ENCODE measurements at places on chromosomes 13 and 19.

GRCh38 chr13:42221121-42221765 lies 50.7 kb upstream of the AKAP11 start:
- no peak for DNase-seq

DNA sequence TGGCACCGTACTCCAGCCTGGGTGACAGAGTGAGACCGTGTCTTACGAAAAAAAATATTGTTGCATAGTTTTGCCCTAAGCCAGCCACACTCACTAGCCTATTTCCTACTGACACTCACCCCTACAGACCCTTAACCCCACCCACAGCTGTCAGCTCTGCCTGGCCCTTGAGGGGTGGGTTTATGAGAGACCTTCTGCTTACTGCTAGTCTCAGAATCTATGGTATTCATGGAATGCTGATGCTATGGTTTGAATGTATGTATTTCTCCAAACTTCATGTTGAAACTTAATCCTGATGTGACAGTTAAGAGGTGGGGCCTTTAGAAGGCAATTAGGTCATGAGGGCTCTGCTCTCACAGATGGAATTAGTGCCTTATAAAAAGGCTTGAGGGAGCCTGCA lies 79.2 kb upstream of the LRCH1 start:
- no peak for DNase-seq

- DNase-seq, result no peak
These were observed 26.3 kb downstream of the CEBPA start for GRCh38 chr19:33275933-33276619.

DNA sequence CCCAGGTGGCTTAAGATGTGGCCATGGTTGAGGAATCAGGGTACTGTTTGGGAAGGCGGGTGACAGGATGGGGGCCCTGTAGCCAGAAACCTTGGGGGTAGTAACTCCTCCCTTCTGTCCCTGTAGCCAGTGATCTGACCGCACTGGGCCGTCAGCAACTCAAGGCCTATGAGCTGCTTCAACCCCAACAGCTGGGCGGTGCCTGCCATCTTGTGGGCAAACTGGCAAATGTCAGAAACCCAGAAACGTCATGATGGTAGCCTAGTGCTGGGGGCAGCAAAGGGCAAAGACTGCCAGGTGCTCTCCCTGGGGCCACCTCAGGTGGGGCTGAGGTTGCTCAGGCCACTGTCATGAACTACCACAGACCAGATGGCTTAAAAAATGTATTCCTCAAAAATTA lies 3.5 kb downstream of the COPE start:
- DNase-seq, result peak; percentile 41

GRCh38 chr19:38425810-38426466 lies at the start of gene RASGRP4:
Gene RASGRP4, minus strand, starts transcription at chr19:38426219. Its CDS starts 128 bp downstream, at chr19:38426091.
- DNase-seq, result peak; percentile 49

- DNase-seq, result no peak
These were observed 406.3 kb downstream of the DCT start for GRCh38 chr13:94073007-94073744.

DNA sequence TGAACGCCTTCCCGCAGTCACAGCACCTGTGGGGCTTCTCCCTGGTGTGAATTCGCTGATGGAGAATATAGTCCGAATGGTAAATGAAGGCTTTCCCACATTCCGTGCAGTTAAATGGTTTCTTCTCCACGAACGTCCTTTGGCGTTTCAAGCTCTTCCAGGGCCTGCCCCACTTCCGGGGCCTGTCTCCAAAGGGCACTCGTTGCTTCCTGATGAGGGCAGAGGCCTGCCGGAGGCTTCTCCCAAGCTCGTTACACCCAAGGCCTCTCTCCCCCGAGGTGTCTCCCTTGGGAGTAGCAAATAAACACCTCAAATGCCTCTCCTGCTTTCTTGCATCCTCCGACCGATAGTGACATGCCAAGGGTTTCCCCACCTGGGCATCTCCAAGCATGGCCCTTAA lies 34.3 kb downstream of the ZNF473 start:
- no peak for DNase-seq

DNA sequence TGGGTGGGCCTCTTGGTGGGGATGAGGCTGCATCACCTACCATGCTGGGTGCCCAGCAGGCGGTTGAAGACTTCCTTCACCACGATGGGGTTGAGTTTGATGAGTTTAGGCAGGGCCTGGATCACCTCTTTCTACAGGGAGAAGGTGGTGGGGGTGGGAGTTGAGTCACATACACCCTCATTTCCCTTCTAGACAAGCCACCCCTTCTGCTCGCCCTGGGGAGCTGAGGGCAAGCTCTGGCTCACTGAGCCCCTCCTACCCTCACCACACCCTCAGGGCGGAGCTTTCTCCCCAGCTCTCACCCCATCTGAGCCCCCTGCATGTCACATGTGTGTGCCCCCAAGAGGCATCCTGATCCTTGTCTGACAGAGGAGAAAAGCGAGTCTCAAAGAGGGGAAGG lies 7.6 kb upstream of the RSPH6A start:
- no peak for DNase-seq

DNA sequence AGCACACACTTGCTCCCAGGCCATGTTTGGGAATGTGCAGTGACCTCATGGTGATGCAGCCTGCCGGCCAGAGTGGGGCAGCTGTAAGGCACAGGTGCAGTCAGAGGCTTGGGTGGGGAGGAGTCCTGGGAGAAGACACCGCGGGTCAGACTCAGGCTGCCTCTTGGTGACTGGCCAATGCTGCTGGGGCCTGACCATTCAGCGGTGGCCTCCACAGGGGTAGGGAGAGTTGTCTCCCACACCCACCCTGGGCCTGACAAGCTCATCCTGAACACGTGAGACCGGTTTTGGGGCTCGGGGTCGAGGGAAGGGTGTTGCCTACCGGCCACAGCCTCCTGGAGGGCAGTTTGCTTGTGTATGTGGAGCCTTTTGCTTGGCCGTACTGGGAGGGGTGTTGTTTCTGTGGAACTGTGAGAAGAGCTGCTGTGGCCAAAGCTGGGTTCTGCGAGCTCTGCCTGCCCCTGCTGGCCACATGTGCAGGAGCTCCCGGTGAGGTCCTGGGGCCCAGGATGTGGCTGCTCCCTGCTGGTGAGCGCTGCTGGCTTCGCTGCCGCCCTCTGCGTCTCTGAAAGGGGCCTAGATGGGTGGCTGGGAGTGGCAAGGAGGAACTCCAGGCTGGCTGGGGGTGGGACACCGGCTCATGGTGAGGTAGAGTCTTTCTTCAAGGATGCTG lies 22.1 kb downstream of the UPF1 start:
- DNase-seq, result no peak

DNA sequence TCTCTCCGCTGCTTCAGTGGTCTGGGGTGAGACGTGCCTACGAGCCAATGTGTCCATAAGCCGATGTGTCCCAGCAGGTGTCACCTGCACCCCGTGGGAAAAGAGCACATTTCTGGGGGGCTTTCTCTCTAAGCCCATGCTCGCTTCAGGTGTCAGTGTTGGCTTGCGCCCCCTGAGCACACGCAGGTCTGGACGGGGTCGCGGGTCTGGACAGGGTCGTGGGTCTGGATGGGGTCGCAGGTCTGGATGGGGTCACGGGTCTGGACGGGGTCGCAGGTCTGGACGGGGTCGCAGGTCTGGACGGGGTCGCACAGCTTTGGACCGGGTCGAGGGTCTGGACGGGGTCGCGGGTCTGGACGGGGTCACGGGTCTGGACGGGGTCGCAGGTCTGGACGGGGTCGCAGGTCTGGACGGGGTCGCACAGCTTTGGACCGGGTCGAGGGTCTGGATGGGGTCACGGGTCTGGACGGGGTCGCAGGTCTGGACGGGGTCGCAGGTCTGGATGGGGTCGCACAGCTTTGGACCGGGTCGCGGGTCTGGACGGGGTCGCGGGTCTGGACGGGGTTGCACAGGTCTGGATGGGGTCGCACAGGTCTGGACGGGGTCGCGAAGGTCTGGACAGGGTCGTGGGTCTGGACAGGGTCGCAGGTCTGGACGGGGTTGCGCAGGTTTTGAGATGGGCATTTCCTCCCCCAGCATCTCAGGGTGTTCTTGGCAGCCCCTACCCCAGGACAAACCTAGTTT lies 24.5 kb upstream of the TFDP1 start:
- DNase-seq, result no peak

DNA sequence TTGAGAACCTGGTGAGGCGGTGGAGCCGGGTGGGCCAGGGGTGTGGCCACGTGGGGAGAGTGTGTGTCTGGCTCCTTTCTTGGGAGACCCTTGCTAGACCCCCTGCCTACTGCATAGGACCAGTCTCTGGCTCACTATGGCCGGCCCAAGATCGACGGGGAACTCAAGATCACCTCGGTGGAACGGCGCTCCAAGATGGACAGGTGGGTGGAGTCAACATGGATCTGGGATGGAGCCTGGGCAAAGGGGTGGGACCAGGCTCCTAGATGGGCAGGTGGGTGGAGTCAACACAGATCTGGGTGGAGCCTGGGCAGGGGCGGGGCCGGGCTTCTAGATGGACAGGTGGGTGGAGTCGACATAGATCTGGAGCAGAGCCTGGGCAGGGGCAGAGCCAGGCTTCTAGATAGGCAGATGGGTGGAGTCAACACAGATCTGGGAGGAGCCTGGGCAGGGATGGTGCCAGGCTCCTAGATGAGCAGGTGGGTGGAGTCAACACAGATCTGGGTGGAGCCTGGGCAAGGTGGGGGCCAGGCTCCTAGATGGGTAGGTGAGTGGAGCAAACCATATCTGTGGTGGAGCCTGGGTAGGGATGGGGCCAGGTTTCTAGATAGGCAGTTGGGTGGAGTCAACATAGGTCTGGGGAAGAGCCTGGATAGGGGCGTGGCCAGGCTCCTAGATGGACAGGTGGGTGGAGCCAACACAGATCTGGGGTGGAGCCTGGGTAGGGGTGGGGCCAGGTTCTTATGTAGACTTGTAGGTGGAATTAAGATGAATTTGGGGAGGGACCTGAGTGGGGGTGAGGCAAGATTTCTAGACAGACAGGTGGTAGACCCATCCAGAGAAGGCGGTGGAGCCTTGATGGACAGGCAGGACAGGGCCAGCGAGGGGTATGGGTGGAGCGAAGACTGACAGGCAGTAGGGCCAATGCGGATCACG lies 56.5 kb downstream of the VAV1 start:
- peak; percentile 40 for DNase-seq

DNA sequence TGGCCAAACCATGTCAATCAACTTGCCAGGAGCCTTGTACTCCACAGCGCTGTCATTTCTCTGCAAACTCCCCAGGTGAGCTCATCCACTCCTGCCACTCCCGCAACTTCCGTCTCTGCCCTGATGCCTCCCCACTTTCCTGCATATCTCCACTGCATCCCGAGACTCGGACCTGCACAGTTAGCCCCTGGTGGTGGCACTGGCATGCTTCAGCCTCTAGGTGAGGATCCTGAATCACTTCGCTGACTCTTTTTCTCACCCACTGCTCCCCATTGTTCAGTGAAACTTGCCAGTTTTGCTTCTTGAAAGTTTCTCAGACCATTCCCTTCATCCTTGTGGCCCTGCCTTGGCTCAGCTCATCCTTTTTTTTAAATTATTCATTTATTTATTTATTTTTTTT lies 3.4 kb upstream of the CTU1 start:
- no peak for DNase-seq

- DNase-seq, result no peak
These were observed 11.1 kb downstream of the TTYH1 start for GRCh38 chr19:54426291-54426931.

GRCh38 chr19:11769995-11770394 lies 3.2 kb downstream of the ZNF441 start:
- no peak for DNase-seq

- no peak for DNase-seq
These were observed 2362.3 kb downstream of the PCDH9 start for GRCh38 chr13:64867856-64868255.

GRCh38 chr13:91482427-91482826 lies 84.0 kb downstream of the GPC5 start:
- DNase-seq, result no peak

- no peak for DNase-seq
These were observed 43.1 kb downstream of the PCCA start for GRCh38 chr13:100131863-100132574.

- DNase-seq, result no peak
These were observed 15.2 kb downstream of the KCNC3 start for GRCh38 chr19:50313812-50314536.

GRCh38 chr13:40631605-40632004 lies 34.8 kb downstream of the FOXO1 start:
- no peak for DNase-seq

DNA sequence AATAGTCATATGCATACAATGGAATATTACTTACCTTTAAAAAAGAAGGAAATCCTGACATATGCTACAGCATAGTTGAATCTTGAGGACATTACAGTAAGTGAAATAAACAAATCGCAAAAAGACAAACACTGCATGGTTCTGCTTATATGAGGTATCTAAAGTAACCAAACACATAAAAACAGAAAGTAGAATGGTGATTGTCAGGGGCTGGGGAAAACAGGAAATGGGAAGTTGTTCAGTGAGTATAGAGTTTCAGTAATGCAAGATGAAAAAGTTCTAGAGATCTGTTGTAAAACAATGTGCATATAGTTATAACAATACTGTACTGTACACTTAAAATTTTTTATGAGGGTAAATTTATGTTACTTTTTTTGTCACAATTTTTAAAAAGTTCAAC lies 219.4 kb downstream of the KLF5 start:
- no peak for DNase-seq

- no peak for DNase-seq
These were observed 86.5 kb downstream of the IPO5 start for GRCh38 chr13:98039964-98040363.

DNA sequence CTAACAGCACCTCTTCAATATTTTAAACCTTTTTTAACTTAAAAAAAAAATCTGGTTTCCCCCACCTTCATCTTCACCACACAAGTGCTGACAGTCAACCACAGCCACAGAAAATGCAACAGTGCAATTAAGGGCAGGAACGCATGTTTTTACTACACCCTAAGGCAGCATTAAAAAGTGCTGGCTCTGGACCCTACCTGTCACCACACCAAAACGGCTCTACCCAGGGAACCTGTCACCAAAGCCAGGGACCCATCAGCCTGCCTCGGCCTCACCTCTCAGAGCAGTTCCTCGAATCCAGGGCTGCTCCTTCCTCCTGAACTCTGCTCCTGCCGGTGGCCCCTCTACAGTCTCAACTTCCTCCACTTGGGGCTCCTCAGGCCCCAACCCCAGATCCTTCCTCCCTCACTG lies 22.5 kb upstream of the SLC35E1 start:
- DNase-seq, result no peak

DNA sequence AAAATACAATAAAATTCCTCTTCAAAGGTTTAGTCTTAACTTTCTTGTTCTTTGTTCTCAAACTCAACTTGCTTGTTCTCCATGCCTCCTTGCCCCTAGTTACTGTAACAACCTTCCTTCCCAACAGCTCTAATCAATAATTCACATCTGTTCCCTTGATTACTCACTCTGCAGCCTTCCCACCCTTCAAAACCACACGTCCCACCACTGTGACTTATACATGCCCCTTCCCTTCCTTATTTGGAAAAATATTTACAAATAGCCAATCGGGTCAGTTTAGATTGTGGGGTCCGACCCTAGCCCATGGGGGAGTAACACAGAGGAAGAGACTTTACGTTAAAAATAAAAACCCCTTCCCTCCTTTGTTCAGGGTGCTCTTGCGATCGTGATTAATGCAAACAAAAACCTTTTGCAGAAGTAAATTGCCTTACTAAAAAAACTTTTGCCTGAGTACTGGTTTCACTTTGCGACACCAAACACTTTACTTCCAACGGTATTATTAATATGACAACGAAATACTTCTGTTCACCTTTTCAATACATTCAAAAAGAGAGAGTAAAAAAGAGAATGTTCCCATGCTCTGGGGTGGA lies 512 bp upstream of the ZNF93 start:
- DNase-seq, result no peak
